Fibroblast of mammary gland (primary cell): ENCODE measurements at places on chromosomes 3 and 15.

GRCh38 chr3:184683234-184683633 is 28.6 kb downstream of the MAGEF1 start:
- no peak for DNase-seq

- DNase-seq: no peak
Measured at GRCh38 chr3:17194116-17194515, 309.4 kb downstream of the PLCL2 start.

- DNase-seq: no peak
Measured at GRCh38 chr15:83100097-83100646, 7.3 kb upstream of the TM6SF1 start.

DNA sequence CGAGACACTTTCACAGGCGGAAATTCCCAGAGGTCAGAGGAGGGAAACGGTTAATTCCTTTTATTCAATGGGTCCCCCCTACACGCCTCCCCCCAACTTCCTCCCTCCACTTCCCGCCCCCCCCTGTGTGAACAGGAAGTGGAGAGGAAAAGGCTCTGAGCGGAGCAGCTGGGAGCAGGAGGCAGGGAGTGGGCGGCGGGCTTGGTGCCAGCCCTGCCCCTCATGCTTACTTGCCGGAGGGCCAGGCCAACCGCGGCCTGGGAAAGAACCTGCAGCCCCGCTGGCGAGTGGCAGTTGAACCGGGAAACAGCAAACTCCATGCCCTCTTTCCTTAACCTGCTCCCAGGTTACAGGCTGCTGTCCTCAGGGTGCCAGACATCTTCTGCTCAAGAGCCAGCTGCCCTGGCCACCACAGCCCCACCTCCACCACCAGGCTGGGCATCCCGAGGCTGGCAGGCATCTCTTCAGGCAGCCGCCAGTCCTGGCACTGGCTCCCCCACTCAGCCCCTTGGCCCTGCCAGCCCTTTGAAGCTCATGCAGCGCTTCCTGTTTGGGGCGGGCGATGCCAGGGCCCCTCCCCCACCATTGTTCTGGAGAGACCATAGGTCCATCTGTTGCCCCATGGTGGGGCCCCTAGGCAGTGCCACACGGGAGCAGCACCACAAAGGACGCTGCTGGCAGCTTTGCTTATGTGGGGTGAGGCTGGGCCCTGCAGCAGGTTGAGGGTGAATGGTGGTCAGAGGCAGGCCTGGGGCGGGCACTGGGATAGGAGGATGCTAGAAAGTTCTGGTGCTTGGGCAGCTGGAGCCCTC is 12.9 kb downstream of the VPS18 start:
- DNase-seq: peak; percentile 43

DNA sequence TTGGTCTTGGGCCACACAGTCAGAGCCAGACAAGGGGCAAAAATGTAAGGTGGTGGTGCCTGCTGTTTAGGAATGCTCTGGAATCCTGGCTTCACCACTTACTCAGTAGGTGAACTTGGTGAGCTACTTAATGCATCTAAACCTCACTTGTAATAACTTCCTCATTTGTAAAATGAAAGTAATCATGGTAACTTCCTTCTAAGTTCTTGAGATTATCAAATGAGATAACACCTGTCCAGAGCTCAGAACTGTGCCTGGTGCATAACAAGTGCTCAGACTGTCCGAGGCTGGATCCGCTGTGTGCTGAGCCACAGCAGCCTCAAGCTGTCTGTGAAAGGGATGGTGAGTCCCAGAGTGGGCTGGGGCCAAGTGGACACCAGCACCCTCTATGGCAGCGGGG is 62.8 kb upstream of the KY start:
- no peak for DNase-seq

GRCh38 chr15:92226020-92226612 is 167.6 kb upstream of the ST8SIA2 start:
- peak; percentile 14 for DNase-seq

DNA sequence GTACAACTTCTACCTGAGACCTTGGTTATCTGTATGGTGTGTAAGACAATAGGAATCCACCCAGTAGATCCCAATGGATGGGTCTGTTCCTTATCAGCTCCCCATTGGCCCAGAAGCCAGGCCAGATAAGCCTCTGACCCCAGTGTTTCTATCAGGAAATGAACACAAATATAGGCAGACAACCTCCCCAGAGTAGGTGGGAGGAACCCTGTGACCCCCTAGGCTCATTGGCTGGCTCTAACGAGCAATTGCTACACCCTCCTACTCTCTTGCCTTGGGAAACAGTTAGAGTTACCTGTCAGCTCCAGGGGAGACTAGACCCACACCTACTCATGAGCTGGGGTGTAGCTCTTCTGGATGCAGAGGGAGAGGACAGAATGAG is 299.9 kb downstream of the UACA start:
- no peak for DNase-seq

GRCh38 chr3:158837240-158837639 is 35.4 kb downstream of the MFSD1 start:
- no peak for DNase-seq

GRCh38 chr3:68033867-68034266 is 379.5 kb upstream of the SUCLG2 start:
- DNase-seq: no peak

DNA sequence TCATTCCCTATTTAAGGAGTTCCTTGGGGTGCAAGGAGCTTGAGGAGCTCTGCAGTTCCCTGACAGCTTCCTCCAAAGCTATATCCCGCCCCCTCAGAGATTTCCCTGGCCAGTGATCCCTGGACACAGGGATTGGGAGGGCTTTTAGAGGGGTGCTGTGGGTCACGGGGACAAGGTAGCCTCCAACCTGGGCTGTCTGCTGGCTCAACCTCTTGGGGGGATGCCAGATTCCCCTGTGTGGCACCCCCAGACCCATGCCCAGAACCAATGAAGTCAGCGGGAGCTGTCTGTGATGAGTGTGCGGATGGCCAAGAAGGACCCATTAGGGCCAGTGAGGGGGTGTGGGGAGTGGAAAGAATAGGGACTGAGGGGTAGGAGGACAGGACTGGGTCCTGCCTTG is 21.0 kb upstream of the ATP2B2 start:
- DNase-seq: no peak

GRCh38 chr3:20853890-20854289 is 667.9 kb upstream of the SGO1 start:
- DNase-seq: no peak

DNA sequence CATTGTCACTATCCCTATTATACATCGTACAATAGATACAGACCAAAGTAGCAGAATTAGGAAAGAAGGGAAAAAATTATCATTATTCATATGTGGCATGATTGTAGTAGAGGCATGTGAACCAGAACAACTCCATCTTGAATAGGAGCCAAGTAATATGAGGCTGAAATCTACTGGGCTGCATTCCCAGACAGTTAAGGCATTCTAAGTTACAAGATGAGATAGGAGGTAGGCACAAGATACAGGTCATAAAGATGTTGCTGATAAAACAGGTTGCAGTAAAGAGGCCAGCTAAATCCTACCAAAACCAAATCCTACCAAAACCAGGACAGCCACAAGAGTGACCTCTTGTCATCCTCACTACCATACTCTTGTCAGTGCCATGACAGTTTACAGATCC is 1035.4 kb upstream of the SEMA6D start:
- DNase-seq: no peak

GRCh38 chr3:142501004-142501926 is 53.4 kb upstream of the XRN1 start:
- peak; percentile 86 for DNase-seq

GRCh38 chr3:58691997-58692396 is 25.4 kb upstream of the FAM3D start:
- DNase-seq: peak; percentile 50

- DNase-seq: no peak
Measured at GRCh38 chr3:116423374-116423773, 21.9 kb downstream of the LSAMP start.

- DNase-seq: no peak
Measured at GRCh38 chr3:73542136-73542535, 82.6 kb downstream of the PDZRN3 start.

GRCh38 chr15:52488830-52489229 is 39.9 kb downstream of the MYO5A start:
- DNase-seq: no peak

- peak; percentile 15 for DNase-seq
Measured at GRCh38 chr15:58773024-58773423, 1.9 kb downstream of the MINDY2 start.

GRCh38 chr3:9392041-9392440 is 5.4 kb upstream of the SETD5 start:
- no peak for DNase-seq
